Fibroblast of the aortic adventitia (primary cell): ENCODE measurements at places on chromosomes 6 and 20. TPM values are rescaled to one million over a fixed set of nuclear protein-coding genes. Genes with fewer than 3 reads are reported as not detected.

Gene TRIM10
- total RNA-seq = not detected in 2 replicates

- no peak for DNase-seq
These were observed 8.9 kb upstream of the CDSN start for GRCh38 chr6:31129130-31129529.

DNA sequence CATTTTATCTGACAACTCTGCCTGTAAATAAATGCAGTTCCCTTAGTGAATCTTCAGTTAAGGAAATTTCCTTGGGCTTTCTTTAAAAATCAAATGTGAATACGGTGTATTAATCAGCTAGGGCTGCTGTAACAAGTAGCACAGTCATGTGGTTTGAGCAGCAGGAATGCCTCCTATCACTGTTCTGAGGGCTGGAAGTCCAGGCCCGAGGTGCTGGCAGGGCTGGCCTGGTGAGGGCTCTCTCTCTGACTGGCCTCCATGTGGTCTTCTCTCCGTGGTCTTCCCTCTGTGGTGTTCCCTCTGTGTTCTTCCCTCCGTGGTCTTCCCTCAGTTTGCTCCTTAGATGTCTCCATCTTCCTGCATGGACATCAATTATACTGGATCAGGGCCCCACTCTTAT is 124.1 kb downstream of the SMOC2 start:
- no peak for DNase-seq

DNA sequence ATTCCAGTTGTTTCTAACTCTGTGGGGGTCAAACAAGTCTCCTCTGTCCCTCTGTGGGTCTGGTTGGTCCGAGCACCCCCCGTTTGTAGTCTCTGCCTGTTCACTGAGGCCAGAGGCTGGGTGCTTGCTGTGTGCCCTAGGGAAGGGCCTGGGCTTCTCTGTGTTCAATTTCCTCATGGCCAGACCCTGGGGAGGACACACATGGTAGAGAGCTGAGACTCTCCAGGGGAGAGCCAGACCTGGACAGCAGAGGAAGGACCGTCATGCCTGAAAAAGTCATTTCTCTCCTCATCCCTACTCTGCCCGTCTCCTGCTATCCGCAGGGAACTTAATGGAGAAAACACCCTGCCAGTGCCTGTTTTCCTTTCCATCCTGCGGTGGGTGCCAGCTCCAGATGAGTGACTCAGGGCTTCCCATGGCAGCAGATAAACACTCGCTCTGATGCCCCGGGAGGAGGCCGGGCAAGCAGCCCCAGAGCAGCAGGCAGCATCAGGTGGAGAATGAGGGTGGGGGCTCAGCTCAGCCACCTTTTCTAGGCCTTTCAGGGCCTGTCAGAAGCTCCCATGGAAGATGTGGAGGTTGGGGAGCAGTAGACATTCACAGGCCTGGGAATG is 51.9 kb downstream of the SNAI1 start:
- DNase-seq = peak; percentile 36

DNA sequence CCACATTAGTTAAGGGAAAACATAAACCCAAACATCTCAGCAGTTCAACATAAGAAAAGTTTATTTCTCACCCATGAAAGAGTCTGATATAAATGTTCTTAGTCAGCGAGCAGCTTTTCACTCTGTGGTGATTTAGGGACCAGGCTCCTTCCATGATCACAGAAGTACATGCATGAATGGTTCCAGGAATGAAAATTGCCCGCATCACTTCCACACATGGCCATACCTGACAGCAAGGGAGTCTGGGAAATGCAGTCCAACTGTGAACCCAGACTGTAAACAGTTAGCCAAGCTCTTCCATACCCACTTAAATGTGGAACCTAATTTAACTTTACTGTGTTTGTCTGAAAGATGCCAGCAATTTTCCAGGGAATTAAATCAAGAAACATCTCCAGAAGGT is 353.9 kb downstream of the HACE1 start:
- DNase-seq = no peak

Gene CST5
- not detected in 2 replicates for total RNA-seq

DNA sequence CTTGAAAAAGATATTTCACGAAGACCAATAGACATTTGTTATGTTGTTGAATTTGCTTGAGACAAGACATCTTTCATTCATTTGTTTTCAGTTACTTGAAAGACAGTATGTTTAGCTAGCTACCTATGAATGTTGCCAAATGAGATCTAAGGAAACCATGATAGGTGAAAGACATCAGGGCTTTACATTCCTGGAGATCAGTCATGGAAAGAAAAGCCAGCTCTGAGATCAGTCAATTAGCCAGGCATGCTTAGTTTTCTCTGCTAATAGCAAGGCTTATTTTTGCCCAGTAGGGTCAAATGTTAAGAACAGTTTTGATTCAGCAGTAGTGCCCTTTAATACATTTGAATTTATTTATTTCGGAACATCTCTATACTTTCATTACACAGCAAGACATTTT is 116.5 kb upstream of the EDN1 start:
- DNase-seq = no peak

DNA sequence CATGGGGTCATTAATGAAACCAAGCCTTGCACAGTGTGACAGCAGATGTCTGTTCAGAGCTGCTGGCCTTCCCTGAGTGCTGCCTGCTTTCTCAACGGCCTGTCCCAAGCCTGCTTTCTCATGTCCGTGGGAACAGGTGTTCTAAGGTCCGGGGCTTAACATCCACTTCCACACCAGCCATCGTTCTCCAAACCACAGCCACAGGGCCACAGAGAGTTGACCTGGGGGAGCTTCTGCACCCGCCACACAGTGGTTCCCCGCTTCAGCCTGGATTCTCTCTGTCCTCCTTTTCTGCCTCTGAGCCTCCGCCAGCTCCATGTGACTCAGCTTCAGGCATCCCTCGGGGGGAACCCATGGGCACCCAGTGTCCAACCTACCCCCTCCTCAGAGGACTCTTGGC is 26.9 kb upstream of the PPP1R3G start:
- DNase-seq = no peak

Gene GSTA4
- total RNA-seq = 46.3 and 89.6 TPM in 2 replicates

DNA sequence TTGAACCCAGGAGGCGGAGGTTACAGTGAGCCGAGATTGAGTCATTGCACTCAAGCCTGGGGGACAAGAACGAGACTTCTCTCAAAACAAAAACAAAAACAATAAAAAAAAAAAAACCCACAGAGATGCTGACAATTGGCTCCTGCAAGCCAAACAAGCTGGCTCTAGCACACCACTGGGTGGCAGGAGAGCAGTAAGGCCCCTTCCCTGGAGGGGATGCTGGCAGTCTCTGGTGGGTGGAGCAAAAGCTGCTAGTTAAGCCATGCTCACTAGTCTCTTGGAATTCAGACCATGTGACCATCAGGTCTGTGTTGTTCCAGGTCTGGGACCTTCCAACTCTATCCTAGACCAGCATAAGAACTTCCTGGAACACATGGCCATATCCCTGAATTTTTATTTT is 18.9 kb upstream of the DSN1 start:
- DNase-seq = peak; percentile 64

Gene HLA-DMB
- 0.09 TPM in 1 of 2 replicates, not detected in the other for total RNA-seq

Gene TGM3
- 0.08 TPM in 1 of 2 replicates, not detected in the other for total RNA-seq

GRCh38 chr6:154520280-154520679 is 9.8 kb upstream of the CNKSR3 start:
- DNase-seq = no peak

DNA sequence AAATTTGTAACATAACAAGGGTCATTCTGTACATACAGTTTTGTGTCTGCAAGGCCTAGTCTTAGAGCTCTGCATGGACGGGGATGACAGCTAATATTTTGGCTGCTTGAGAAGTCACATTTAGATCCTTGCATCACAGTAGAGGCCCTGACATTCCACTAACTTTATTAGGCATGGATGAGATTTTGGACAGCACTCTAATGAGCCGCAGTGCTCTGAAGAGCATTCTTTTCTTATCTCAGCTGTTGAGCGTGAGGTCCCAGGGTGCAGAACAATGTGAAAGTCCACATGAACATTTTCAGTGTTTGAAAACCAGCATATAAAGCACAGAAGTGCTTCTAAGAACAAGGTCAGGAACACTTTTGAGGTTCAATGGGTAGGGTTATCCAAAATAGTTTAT is 58.9 kb downstream of the IPCEF1 start:
- peak; percentile 75 for DNase-seq

DNA sequence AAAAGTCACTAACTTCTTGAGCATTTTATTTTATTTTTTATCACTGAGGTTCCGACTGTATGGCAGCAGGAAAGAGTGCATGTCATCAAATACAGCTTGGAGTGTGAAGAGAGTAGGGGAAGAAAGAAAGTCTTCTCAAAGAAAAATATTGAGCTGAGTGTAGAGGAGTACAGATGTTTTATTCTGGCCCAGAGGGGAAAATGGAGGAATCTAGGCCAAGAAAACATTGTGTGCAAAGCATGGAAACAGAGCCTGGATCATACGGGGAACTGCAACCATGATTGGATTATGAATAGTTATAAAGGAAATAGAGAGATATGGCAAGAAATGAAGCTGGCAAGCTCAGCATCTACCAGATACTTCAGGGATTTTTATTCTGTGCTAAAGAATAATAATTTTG is 104.2 kb upstream of the SCGN start:
- no peak for DNase-seq

Gene SLC17A3
- total RNA-seq = 1.1 TPM in 1 of 2 replicates, not detected in the other

- DNase-seq = no peak
These were observed 15.2 kb downstream of the KIF25 start for GRCh38 chr6:168012431-168013249.

Gene PRSS16
- not detected in 2 replicates for total RNA-seq

- DNase-seq = peak; percentile 8
These were observed 2.4 kb upstream of the DBNDD2 start for GRCh38 chr20:45405571-45406259.

DNA sequence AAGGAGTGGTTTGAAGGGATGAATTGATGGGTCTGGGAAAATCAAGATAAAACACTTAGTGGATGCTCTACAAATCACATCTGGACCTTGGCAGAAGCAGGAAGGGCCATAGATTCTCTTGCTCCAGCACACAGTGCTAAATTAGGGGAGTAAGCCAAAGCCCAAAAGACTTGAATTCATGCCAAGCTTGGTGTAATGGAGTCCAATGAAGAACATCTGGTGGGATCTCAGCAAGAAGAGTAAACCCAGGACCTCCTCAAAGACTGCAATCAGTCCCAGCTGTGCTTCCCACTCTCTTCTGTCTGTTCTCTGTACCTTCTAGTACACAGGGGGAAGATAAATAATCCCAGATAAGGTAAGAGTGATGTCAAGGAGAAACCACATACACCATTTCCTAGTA is 683.4 kb downstream of the RNF144B start:
- no peak for DNase-seq

Gene RBM39
- total RNA-seq = 236 and 510 TPM in 2 replicates

DNA sequence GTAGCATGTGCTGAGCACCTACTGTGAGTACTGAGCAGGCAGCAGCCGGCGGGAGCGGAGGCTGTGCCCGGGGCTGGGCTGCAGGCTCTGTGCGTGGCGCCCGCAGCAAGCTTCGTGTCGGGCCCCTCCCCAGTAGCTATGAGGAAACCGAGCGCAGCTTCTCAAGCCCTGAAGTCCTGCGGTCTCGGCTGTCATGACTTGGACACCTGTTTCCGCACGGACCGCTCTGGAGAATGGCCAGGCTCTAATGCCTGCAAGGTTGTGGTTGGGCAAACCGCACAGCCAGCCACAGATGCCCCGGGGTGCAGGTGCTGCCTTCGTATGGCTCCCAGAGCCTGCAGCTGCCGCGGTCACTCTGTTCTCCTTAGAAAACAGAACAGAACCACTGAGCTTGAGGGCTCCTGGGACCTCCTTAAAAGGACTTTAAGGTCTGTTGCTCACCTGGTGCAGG is 33.7 kb downstream of the PYGB start:
- DNase-seq = no peak

GRCh38 chr6:68635706-68636513 is 828 bp downstream of the ADGRB3 start:
- peak; percentile 16 for DNase-seq

GRCh38 chr6:105648276-105648675 is 245.4 kb upstream of the PREP start:
- DNase-seq = no peak

- peak; percentile 30 for DNase-seq
These were observed 590 bp downstream of the SLCO4A1 start for GRCh38 chr20:62642666-62643520.

DNA sequence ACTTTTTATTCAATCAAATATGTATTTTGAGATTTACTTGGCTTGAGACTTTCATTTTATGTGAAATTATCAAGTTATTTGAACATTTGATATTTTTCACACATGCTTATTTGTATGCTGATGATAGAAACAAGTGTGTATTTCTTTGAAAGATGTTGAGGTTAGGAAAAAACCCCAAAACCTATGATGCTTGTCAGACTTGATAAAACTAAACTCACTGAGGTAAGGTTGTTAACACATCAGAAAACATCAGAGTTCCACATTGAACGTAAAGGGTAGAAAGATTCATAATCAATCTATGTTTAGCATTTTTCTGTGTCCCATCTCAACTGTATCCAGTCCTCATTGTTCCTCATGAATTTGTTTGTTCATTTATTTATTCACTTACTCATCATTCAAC is 12.2 kb downstream of the SF3B5 start:
- no peak for DNase-seq

DNA sequence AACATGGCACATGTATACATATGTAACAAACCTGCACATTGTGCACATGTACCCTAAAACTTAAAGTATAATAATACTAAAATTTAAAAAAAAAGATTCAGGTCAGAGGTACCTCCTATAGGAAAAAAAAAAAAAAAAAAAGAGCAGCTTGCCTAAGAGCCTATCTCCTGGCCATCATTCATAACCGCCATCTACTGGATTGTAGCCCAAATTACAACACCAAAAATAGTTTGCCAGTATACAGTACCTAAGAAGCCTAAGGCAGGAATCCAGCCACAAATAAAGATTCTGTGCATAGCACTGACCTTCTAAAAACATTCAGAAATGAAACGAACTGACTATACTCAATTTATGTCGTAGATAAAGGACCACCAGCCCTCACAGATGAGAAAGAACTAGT is 438.4 kb upstream of the ADGRB3 start:
- peak; percentile 51 for DNase-seq

GRCh38 chr6:53834132-53834531 is 39.3 kb downstream of the LRRC1 start:
- no peak for DNase-seq

- DNase-seq = no peak
These were observed 147.0 kb downstream of the MYB start for GRCh38 chr6:135328136-135328535.

DNA sequence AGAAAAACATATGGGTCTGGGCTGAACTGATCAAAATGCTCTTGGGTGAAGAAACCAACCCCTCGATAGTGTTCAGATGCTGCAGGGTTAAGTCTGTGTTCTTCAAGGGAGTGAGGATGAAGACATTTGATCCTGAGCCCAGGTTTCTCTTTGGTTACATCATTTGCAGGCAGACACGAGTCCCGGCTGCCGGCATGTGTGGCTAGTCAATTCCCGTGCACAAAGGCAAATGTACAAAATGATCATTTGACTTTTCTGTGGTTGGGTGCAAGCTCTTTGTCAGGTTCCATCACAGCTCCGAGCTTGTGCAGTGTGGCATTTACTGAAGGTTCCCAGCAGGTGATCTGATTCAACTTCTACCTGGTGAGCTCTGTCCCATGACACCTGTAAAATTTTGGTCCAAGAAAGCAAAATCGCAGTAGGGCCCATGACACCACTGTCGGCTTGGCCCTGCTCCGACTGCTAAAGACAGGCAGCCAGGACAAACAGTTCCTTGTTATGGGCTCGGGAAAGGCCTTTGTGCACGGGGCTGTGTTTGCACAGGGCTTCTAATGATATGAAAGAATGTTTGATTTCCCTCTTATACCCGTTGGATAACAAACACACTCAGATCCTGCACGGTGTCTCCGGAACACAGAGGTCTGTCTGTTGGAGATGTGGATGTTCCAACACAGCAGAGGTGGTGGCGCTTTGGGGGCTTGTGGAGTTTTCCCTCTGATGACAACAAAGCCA is 46.9 kb downstream of the GJA10 start:
- peak; percentile 50 for DNase-seq
